ENCODE measurements at places on chromosomes 11 and 22.

GRCh38 chr22:36461665-36462649 lies 19.5 kb downstream of the TXN2 start:
- DNase-seq, result peak; percentile 62

DNA sequence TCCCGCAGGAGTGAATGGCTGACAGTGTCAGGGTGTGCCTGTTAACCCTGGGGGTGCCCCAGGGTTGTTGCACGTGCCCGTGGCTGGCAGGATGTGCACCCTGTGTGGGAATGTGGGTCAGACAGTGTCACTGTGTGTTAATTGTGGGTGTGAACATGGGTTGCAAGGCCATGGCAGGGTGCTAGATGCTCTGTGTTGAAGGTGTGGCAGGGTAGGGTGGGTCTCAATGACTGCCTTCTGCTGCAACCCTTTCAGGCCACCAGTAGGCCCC lies 8.3 kb downstream of the RIN1 start:
- no peak for DNase-seq

GRCh38 chr11:1433977-1434640 lies 44.4 kb downstream of the BRSK2 start:
- DNase-seq, result no peak

- DNase-seq, result no peak
These were observed 20.3 kb upstream of the PGM2L1 start for GRCh38 chr11:74418509-74418895.

- no peak for DNase-seq
These were observed 37.0 kb downstream of the BCL2L13 start for GRCh38 chr22:17675584-17675983.

DNA sequence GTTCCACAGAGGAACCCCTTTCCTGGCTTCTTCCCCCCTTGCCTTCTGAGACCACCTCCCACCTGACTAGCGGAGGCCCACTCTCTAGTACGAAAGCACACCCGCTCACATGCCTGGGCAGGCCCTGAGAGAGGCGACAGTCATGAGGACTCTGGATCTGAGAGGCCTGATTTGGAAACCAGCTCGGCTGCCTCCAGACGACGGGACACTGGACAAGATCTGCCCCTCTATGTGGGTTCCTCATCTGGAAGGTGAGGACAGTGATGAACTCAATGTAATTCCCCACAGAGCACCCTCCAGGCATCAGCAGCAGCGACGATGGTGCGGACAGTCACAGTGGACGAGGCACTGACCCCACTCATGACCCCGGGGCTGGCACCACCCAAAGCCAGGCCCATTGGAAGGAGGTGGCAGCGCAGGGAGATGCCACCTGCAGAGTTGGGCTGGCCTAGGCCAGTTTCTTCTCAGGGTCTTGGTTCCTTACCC lies 7.5 kb downstream of the SULT4A1 start:
- no peak for DNase-seq

DNA sequence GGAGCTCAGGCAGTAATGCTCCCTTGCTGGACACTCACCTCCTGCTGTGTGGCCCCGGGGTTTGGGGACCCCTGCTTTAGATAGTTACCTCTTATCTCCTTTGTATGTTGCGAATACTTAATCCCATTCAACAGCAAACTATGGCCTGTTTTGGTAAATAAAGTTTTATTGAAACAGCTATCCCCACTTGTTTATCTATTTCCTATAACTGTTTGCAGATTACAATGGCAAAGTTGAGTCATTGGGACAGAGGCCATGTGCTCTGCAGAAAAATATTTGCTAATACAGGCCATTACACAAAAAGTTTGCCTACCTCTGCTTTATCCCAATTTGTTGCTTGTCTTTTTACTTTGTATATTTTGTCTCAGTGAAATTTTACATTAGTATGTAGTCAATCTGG lies 68.4 kb downstream of the CACNA1I start:
- no peak for DNase-seq

DNA sequence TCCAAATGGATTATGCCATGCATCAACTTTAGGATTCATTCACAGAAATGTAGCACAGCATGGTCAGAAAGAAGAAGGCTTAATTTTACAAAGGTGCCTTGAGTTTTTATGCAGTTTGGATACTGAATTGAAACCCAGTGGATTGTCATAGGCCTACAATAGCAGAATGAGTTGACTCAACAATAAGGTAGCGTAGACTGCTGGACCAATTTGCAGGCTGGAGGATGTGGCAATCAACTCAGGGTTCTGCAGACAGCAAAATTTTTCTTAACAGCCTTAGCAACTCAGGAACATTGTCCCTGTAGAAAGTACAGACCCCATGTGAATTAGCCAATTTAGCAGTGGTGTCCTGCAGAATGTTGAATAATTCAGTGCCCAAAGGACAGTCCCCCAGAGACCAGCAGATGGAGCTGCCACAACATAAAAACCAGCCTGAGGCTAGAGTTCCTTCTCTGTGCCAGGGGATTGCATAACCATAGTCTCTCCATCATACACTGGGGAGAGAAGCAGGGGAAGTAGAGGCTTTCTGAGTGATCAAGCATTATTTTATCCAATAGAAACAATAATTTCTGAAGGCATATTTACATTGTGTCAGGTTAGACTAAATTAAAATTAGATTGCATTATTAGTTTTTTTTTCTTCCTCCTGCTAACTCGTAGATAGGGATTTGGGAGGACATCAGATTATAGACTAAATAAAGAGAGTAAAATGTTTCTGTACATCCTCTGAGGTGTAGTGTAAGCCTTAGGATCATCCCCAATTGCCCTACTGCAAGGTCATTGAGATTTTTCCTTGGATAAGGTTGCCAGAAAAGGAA lies 20.3 kb upstream of the MRPL17 start:
- peak; percentile 8 for DNase-seq

- no peak for DNase-seq
These were observed 159.7 kb downstream of the DBX1 start for GRCh38 chr11:20000351-20001134.

- DNase-seq, result peak; percentile 91
These were observed at the start of gene ATG2A for GRCh38 chr11:64916775-64917662. Gene ATG2A (minus strand): TSS chr11:64917209. CDS start chr11:64917135, 74 bp downstream.

- DNase-seq, result no peak
These were observed 202.5 kb downstream of the TBC1D22A start for GRCh38 chr22:46964773-46965550.

DNA sequence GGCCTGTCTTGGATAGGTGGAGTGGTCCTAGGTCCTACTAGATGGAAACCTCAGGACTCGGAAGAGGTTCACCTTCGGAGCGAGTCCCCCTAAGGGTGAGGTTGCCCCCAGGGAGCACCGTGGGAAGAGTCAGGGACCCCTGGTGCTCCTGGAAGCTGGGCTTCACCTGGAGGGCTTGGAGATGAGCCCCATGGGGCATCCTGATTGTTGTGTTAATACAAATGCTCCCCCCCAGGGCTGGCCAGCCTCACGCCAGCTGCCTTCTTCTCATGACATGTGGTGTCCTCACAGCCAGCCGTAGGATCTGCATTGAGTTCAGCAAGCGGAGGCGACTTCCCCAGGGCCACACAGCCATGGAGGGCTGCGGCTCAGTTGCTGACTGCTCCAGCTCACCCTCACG lies 1487.5 kb downstream of the BRD1 start:
- DNase-seq, result no peak

DNA sequence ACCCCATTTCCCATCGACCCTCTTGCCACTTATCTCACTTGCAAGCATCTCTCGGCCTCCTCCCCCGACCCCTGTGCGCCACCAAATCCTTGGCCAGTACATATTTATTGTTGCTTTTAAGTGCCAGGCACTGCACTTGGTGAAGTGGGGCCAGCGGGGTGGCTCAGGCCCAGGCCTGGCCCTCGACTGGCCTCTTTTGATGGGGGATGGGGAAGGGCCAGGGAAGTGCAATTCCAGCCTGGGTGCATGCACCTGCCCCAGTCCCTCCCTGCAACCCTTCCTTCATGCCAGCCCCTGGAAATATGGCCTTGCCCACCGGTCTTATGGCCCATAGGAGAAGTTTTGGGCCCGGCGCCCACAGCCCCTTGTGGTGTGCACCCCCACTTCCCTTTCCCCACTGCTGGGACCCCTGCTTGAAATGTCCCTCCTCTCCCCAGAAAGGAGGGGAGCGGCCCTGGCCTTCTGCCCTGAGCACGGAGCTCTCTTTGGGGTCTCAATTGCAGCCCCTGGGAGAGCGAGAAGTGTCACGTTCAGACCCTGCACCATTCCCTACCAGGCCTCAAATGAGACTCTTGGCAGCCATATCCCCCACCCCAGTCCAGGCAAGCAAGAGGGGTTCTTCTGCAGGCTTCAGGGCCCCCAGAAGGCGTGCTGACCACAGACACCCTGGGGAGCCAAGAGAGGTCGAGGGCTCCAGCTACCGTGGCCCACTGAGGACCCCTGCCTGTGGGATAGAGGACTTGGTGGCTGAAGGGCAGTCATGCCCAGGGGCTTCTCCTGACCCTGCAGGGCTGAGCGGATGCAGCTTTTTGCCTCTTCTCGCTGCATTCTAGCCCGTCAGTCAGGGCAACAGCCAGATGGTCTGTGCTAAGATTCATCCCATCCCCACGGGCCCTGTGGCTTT lies 961 bp downstream of the SUSD2 start:
- no peak for DNase-seq

- peak; percentile 47 for DNase-seq
These were observed 8.5 kb downstream of the DCHS1 start for GRCh38 chr11:6646918-6647679.

- no peak for DNase-seq
These were observed 16.6 kb downstream of the OSBP start for GRCh38 chr11:59598961-59599360.

GRCh38 chr11:73257342-73258103 lies 14.6 kb upstream of the P2RY6 start:
- peak; percentile 81 for DNase-seq

DNA sequence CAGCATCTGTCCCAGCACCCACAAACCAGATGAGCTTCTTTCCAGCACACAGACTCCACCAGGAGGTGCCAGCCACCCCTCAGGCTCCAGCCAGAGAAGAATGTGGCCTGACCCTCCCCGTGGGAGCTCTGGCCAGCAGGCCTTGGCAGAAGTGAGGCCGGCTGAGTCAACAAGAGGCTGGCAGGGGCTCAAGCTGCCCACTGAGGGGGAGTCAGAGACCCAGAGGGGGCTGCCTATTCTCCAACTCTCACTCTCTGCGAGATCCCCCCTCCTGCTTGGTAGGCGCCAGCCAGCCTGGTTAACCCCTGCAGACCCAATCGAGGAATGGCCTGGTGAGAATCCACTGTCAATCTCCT lies 10.6 kb upstream of the CDC42EP1 start:
- no peak for DNase-seq

DNA sequence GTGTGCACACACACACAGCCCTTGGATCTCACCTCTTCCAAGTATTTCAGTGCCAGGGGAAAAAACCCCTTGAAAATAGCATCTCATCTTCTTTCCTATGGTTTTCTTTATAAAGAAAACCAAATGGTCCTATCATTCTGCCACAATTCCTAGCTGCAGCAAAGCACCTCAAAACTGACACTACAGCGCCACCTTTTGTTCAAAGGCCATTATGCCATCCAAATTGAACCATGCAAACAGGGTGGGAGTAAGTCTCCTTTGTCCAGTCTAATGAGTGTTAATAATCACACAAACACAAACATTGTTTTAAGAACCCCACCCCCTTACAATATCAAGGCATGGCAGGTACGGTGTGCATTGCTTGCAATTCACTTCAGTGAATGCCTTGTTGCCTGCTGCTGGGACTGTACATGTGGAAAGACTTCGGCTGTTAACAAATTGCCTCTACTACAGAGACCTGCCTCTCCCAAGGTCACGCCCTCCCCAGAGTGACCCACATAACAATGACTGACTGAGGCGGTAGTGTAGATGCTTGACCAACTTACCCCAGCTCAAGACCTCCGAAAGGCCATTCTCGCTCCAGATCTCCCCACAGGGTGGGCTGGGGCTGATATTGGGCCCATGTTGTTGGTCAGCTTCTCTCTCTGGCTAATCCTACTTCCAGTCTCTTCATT lies 31.7 kb downstream of the FAM181B start:
- DNase-seq, result peak; percentile 29

GRCh38 chr11:115820026-115820425 lies 315.8 kb upstream of the CADM1 start:
- no peak for DNase-seq

GRCh38 chr22:34847072-34847471 lies 218.9 kb upstream of the ISX start:
- DNase-seq, result no peak

DNA sequence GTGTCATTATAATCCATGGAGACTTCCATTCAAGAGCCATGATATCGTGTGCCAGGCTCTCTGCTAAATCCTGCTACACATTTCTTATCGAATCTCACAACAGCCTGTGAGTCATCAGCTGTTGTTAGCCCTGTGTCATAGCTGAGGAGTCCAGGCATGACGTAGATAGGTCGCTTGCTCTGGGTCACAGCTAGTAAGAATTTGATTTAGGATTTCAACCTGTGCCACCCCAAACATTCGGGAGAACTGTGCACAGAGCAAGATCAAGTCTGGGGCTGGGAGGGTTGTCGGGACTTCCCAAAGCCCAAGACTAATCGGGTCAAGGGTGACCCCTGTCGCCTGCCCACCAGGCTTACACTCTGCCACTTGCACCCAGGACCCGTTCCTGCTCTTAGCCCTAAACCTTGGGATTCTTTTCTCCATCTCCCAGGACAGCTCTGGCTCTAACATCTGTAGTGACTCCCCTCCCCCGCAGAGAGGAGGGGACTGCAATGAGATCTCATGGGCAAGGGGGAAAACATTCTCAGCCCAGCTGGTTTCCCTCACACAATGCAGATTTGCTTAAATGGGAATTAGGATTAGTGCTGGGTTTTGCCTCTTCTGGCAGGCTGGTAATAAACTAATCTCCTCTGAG lies 34.3 kb downstream of the TSPAN18 start:
- peak; percentile 58 for DNase-seq

- no peak for DNase-seq
These were observed 320 bp upstream of the PHLDA2 start for GRCh38 chr11:2929531-2929949.

DNA sequence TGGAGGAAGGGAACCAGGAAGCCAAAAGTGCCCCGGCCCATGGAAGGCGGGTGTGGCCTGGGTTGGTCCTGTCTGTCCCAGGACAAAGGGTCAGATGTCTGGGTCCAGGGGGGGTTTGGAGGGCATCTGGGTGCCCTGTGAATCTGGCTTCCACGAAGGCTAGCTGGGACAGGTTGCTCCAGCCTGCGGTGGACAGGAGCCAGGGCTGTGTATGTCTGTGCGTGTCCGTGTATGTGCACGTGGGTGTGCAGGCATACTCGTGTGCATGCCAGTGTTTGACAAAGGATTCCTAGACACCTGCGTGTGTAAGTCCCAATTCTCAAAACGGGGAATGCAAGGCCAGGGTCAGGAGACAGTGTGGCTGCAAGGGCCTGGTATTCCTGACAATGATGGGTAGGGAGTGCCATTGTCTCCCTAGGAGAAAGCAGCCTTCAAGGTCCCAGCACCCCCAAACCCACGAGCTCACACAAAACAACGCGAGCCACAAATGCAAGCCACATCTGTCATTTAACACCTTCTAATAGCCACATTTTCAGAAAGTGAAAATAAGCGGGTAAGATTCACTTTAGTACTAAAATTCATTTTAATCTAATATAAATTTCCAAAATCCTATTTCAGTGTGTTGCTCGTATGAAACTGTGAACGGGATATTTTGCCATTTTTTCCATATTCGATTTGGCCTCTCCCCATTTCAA lies 78.4 kb upstream of the WNT7B start:
- DNase-seq, result no peak
